ENCODE measurements at places on chromosomes 12 and 14. TPM values are rescaled to one million over a fixed set of nuclear protein-coding genes. Genes with fewer than 3 reads are reported as not detected.

The CCDC85C gene
- total RNA-seq: 1.5 TPM

DNA sequence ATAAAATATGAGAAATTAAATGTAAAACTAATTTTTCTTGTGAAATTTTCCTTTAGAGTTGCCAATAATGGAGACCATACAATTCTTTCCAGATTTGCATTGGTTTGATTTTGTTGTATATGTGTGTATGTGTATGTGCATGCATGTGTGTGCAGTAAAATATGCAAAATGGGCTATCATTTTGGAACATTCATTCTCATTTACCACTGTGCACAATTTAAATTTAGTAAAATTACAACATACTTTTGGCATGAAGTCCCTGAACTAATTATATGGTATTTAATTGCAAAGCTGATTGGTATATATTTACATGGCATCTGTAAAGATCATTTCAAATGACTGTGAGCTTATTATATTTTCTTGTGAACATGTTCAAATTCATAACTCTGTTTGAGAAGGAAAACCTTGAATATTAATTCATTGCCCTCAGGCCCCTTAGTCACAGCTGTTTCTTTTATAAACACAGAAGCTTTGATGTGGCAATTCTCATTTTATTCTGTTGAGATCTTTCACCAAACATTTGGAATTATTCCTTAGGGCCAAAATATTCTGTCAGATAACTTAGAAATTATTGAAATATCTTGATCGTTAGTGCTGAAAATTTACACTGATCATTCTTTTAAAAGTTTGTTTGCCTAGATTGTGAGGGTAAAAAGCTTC is 17.6 kb downstream of the KERA start:
- DNase-seq: no peak

DNA sequence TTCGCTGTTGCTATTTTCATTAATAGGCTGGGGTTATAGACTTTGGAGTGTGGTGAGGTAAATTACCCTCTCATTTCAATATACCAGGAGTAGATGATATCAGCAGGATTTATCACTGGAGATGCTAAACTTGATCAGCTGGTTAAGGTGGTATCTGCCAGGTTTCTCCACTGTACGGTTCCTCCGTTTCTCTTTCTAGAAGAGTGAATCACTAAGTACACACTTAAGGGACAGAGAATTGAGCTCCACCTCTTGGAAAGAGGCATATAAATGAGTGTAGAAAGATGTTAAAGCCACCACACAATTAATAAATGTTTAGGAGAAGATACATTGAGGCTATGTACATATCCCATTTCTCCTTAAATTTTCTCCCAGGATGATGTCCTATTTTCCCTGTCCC is 277.4 kb upstream of the GRIP1 start:
- DNase-seq: no peak

DNA sequence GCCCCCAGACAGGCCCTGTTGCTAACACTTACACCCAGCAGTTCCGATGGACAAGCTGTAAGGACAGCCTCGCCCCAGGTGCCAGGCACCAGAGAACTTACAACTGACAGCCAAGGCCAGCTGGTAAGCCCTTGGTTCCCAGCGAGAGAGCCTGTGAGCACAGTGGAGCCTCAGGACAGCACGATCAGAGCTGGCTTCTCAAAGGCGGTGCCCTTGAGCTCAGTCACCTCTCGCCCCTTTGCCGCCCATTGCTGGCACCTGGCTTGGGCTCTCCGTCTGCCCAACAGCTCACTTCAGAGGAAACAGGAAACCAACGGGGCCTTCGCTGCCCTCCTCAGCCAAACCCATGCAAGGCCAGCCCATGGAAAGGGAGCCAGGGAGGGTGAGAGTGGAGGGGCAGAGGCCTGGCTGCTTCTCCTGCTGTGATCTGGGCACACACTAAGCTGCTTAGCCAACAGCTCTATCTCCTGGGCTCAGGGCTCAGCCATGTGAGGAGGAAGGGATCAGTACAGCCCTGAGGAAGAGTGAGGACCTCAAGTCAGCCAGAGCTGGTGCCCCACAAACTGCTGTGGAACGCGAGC is 98.5 kb downstream of the SINHCAF start:
- DNase-seq: no peak

- no peak for DNase-seq
Measured at GRCh38 chr14:99971941-99972747, 93.1 kb upstream of the EVL start.

GRCh38 chr12:121805171-121806008 is 1.6 kb downstream of the SETD1B start:
- no peak for DNase-seq
